ENCODE measurements at places on chromosomes 7 and 10.
A peak's percentile ranks its signal among the peaks of the same experiment; 100 is the strongest.

DNA sequence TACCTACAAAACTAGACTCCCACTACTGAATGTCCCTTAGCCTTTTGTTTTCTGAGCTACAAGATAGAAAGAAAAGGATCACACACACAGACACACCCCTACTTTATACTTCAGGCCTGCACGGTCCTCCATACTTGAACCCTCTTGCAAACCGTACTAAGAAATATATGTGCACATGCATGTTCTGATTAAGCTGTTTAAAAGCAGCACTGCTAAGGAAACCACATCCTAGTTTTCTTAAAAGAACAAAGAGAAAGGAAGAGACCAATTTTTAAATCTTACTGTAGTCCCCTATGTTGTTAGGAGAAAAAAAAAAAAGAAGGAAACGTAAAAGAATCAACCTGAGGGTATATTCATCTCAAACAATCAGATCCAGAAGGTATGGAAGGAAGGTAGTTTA, 501.2 kb downstream of the PARD3 start:
- no peak for DNase-seq

DNA sequence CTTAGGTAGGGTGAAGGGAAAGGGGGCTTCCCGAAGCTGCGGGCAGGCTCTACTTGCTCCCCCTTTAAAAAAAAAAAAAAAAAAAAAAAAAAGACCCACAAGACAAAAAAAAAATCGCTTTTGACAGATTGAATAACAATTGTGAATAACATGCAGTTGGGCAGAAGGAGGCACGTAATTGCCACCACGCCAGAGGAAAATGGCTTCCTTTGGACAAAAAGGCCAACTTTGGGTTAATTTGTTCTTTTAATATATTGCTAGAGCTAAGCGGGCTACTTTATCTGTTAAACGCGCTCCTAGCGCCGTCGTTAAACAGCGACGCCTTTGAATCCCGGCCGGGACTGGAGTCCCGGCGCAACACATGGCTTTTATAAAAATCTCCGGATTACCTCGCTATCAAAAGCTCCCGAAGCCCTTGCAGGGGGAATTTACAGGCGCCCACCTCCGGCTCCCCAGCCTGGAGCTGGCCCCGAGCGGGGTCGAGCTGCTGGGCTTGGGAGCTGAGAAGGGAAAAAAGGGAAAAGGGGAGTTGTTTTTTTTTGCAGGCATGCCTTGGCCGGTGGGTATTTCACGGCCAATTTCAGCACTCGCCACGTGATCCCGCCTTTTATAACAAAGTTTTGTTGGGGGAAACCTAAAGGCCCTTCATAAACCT, 1.2 kb downstream of the HOXA11 start:
- peak; percentile 38 for DNase-seq

- DNase-seq: no peak
Measured at GRCh38 chr10:103612462-103613365, 119.2 kb downstream of the NEURL1 start.

DNA sequence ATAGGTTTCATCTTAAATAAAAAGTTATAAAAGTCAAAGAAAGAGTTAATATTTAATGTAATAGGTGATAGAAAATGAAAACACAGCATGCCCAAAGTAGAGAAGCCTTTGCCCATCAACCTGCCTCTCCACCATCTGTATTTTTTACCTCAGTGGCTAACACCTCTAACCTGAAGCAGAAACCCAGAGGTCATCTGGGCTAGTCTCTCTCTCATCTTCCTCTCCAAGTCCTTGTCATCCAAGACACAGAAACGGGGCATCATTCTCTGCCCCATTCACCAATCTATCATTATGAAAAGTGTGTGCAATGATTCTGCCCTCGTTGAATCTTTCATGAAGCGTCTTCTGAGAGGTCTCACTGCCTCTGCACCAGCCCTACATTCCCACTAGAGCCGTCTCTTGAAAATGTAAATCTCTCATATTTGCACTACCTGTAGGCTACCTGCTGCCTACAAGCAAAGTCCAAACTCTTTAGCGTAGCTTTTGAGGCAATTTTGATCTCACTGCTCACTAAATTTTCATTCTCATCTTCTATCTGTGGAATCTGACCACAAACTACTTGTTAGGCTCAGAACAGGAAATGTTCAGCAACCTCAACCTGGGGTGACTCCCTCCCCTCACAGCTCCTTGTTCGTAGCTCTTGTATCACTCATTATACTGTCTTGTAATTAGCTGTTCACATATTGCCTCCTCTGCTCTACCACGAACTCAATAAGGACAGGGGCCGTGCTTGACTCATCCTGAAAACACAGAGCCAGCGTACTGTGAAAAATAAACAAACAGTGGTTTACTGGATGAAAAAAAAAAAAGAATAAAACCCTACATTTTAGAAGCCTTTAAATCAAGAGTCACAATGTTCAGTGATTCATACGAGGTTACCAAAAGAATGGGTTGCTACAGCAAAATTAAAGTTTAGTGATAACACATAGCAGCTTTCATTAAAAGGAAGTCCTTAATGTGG, 83.1 kb downstream of the CTNNA3 start:
- peak; percentile 40 for DNase-seq

- DNase-seq: no peak
Measured at GRCh38 chr10:75648351-75648750, 216.9 kb downstream of the LRMDA start.

- DNase-seq: no peak
Measured at GRCh38 chr7:50552921-50553320, 12.3 kb downstream of the DDC start.

DNA sequence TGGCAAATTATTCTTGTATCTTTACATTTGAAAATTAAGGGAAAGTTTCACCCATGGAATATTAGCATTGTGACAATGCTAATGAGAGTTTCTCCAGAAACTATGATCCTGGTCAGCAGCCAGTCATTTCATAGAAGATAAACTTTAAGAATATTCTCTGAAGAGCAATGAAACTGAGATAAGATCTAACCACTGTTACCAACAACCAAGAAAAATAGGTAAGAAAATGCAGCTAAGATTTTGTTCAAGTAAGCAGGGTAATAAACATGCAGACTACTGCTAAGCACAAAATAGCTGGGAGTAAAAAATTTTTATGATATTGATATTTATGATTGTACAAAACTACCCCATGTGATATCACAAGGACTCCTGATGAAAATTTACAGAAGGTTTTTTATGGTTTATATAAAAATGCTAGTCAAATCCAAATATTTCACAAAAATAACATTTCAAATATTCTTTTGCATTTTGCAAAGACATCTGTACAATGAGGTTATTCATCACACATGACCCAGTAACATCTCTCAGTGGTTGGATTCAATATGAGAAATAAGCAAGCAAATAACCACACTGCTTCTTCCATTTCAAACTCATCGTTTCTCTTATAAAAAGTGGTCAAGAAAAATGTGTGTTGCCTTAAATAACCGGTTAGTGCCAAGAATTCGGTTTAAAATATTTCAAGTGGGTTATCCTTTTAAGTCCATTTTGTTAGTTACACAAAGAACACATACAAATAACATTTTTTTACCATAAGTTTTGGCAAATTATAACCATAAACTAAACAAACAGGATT, 251.6 kb downstream of the DIP2C start:
- DNase-seq: no peak

GRCh38 chr7:127478461-127478860, 86.0 kb upstream of the ZNF800 start:
- no peak for DNase-seq

- DNase-seq: no peak
Measured at GRCh38 chr10:127535802-127536515, 13.2 kb upstream of the NPS start.

GRCh38 chr10:130022086-130022485, 58.0 kb upstream of the EBF3 start:
- DNase-seq: no peak

DNA sequence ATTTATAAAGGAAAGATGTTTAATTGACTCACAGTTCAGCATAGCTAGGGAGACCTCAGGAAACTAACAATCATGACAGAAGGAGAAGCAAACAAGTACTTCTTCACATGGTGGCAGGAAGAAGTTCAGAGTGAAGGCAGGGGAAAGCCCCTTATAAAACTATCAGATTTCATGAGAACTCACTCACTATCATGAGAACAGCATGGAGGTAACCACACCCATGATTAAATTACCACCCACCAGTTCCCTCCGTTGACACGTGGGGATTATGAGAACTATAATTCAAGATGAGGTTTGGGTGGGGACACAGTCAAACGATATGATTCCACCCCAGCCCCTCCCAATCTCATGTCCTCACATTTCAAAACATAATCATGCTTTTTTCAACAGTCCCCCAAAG, 124.2 kb upstream of the PCGF5 start:
- no peak for DNase-seq

DNA sequence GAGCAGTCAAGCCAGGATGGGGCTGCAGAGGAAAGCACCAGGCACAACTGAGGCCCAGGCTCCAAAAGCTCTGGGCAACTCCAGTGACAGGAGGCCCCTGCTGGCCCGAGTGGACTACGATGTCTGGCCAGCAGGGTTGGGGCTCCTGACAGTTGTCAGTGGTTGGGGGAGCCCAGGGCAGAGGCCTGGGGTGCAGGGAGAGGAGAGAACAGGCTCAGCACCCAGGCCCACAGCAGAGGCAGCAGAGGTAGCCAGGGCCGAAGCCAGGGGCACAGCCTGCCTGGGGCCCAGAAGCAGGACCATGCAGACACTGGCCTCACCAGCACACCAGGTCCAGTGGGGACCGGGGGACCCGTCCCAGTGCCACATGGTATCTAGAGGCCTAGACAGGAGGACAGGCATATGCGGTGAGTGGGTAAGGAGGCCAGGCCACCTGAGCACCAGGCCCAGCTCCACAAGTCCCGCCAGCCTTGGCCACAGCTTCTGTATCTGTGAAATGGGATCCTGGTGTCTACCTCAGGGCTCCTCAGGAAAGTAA, 46.0 kb upstream of the LRRC18 start:
- DNase-seq: no peak
